Caudate nucleus (tissue), 63 donors: ENCODE measurements at places on chromosomes 6 and 20.

DNA sequence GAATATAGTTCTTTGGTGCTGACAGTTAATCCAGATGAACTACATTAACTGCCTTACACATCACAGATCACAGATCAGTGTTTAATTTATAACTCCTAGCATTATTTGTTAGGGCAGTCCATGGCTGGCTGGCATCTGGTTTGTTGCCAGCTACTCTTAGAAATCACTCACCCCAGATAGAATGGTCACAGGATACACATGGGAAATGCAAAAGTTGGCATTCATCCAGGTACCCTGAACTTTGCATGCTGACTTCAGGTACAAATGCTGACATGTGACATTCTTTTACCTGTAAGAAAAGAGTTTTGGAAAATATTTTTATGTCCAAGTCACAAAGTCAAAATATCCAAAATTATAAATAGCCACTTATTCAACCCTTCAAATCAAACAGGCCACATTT is 20.2 kb downstream of the FBXL4 start:
- DNase-seq = no peak

- no peak for DNase-seq
Observed at GRCh38 chr6:77638129-77638830, 14.6 kb upstream of the MEI4 start.

DNA sequence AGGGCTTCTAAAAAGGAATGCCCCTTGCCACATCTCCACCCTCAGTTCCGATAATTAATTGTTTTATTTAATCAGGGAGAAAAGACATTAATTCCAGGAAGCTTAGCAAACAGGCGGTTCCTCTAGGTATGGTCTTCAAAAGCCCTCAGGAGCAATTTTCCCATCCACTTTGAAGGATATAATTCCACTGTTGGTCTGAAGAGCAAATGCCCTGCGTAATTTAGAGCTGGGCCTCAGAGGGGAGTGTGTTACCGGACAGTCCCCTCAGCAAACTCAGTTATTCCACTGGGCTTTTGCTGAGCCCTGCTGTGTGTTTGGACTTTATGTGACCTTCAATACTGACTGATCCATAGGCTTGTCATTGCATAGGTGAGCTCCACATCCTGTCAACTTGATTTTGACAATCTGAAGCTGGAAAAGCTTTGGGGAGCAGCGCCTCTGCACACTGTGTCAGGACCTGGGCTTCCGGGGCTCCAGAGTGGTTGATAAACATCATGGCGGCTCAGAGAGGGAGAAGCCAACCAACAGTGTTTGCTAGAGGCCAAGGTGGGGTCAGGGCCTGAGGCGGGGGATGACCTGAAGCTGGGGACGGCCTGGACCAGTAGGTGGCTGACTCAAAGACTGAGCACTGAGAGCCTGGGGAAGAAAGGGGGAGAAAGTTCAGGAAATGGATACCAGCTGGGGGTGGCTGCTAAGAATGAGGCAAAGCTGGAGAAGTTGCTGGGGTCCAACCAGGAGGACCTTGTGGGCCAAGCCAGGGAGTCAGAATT is 43.5 kb downstream of the PPP1R14C start:
- no peak for DNase-seq

- DNase-seq = no peak
Observed at GRCh38 chr6:101146389-101146788, 247.1 kb upstream of the GRIK2 start.

DNA sequence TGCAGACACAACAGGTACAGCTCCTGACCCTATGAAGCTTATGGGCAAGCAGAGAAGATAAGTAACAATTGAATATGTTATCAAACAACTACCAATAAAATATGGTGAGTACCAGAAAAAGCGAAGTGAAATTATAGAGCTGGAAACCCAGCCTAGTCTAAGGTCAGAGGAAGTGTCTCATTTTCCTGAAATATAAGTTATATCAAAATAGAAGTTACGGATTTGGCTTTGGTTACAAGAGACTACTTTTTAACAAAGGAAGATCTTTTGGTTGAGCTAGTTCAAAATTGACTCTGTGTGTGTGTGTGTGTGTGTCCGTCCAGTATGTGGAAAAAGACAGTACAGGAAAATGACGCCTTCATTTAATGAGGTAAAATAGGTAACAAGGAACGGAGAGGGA is 8.9 kb downstream of the STX11 start:
- DNase-seq = no peak

- no peak for DNase-seq
Observed at GRCh38 chr20:39909447-39909846, 779.6 kb downstream of the MAFB start.

DNA sequence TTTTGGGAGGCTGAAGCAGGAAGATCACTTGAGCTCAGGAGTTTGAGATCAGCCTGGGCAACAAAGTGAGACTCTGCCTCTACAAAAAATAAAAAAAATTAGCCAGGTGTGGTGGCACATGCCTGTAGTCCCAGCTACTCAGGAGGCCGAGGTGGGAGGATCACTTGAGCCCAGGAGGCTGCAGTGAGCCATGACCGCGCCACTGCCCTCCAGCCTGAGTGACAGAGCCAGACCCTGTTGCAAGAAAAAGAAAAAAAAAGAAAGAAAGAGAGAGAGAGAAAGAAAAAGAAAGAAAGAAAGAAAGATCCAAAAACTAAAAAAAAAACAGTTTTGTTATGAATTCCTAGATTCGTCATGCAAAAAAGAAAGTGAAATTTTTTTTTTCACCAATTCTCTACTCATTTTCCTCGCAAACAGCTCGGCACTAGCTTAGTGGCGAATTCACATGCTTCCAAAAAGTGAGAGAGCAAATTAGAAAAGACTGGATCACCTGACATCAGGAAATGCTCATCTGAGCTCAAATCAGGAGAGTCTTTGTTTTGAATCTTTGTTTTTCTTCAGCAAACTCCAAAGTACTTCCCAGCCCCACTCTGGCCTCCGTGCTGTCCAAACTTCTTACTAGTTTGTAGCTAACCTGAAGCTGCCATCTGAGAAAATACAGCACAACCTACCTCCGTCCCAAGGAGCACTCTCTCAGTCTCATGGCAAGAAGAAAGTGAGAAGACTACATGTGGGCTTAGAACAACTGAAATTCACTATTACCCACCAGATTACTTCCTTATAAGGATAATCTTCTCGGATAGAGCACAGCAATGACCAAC is 27.0 kb downstream of the IPCEF1 start:
- DNase-seq = no peak

DNA sequence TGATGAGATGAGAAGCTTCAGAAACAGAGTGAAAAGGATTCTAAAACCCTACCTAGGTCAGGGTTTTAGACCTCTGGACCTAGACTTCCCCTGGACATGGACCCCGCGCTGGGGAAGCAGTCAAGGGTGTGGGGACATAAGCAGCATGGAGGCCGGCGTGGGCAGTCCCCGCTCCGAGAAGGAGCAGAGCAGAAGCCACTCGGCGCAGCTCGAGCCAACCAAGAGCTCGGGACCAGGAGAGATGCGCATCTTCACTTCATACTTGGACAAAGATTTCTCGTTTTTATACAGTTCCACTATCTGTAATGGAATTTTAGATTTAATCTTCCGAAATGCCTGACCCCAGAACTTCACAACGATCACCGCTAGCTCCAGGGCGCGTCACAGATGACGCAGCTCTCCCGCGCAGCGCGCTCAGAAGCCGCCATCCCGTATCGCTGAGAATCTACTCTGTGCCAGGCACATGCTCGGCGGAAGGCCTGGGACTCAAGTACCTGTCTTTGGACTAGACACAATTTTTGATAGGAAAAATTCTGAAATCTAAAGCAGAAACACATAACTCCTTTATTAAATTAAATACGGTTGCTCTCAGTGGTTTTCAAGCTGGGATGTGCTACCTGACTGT is 60.3 kb downstream of the WDR27 start:
- DNase-seq = no peak

DNA sequence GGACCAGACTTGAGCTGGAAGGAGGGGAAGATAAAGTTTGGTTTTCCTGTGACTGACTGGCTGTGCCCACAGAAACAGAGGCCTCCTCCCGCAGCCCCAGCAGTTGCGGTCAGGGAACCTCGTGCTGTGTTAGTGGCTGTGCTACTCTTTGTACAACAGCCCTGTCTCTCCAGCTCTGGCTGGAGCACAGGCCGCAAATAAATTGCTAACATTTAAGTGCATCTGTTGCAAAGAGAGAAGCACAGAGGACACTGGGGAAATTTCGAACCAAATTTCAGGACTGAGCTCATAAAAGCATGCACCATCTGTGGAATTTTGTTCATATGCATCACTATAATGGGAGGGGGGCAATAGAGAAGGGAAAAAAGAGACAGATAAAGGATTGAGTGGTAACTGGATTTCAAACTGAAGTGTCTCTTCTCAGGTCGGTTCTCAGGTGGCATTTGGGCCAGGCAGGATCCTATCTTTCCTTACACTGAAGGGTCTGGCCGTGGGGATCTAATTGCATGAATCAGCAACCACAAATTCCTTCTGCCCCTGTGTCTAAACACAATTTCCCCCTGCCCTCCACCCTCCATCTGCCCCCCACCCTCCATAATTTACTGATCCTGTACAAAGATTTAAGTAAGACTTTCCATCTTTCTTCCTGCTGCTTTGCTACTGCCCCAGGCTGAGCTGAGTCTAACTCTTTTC is 88.9 kb upstream of the ATXN1 start:
- no peak for DNase-seq

- DNase-seq = no peak
Observed at GRCh38 chr6:117270055-117270842, 4.9 kb downstream of the VGLL2 start.
